ENCODE measurements at places on chromosomes 11 and 22. TPM values are rescaled to one million over a fixed set of nuclear protein-coding genes. Genes with fewer than 3 reads are reported as not detected.

- no peak for DNase-seq
Measured at GRCh38 chr22:33743756-33744155, 176.5 kb downstream of the LARGE1 start.

GRCh38 chr11:109121173-109121932 is 300.6 kb upstream of the C11orf87 start:
- DNase-seq = no peak

GRCh38 chr11:69234740-69235710 is 58.9 kb upstream of the MYEOV start:
- DNase-seq = no peak

DNA sequence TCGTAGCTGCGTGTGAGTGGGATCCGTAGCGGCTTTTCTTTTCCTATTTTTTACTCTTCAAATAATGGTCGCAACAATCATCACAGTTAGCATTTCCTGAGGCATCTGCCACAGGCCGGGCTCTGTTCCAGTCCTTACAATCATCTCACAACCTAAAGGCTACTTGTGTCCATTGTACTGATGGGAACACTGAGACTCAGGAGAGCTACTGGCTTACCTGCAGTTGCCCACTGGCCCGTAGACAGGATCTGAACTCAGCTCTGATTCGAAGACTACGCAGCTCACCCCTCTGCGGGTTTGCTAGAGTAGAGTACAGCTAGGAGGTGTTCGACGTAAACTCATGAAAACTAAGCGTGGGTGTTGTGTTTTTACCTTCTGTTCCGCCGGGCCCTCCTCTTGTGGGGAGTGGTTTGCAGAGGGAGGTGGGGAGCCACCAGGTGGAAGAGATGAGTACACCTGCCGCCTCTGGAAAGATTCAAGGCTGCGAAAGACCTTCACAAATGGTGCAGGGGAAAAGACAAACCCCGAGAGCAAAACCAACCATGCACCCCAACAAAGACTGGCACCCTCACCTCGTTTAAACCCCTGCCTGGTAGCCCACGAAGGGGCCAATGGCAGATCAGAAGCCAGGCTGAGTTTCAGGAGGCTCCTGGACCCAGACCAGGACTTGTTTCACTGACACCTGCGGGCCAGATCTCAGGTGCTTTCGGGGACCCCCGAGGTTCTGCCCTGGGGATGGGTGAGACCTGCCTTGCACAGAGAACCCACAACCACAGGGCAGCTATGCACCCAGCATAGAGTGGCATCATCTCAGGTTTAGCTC is 18.3 kb upstream of the RFPL3 start:
- DNase-seq = no peak

DNA sequence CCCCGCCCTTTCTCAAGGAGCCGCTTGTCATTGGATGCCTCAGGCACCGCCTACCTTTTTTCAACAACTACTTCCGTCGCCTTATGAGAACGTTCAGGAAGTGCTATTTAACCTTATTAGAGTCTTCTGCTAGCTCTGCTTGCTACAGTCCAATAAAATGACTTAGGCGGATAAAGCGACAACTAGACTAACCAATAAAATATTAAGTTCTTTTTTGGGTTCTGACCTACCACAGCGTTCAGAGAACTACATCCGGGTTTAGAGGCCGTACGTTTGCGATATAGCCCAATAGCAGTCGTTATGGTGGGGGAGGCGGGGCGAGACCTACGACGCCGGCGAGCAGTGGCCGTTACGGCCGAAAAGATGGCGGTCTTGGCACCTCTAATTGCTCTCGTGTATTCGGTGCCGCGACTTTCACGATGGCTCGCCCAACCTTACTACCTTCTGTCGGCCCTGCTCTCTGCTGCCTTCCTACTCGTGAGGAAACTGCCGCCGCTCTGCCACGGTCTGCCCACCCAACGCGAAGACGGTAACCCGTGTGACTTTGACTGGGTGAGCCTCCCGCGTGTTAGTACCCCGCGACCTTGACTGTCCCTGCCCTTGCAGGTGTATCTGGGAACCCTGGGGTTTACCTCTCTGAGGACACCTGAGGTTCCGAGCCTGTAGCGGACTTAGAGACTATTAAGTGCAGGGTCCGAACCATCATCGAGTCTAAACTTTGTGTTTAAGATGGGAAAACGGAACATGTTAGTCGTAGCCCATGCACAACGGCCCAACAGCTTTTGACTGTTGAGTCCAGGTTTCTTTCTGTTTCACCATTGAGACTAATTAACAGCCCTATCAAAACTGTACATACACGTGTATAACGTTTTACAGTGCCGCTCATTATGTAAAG is at the start of gene TMX2:
TSS of gene TMX2 (plus strand) at position 338 of the 895 bp plus-strand sequence. CDS start at position 364, 26 bp downstream.
- peak; percentile 96 for DNase-seq

The OR2D2 gene
- total RNA-seq = not detected

DNA sequence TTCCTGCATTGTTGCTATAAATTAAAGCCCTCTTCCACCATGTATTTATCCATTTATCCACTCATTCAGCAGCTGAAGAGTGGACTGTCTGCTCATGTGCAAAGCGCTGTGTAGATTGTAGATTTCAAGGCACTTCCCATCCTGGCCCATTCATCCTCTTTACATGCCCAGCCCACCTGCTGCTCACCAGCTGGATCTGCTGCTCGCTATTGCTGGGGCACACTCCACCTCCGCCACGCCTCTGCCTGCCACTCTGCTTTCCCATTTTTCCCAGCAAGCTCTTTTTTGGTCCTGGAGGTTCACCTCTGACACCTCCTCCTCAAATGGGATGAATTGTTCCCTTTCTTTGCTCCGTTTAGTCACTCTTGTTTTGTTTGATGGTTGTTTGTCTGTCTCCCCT is 48.3 kb downstream of the CEP164 start:
- DNase-seq = no peak

DNA sequence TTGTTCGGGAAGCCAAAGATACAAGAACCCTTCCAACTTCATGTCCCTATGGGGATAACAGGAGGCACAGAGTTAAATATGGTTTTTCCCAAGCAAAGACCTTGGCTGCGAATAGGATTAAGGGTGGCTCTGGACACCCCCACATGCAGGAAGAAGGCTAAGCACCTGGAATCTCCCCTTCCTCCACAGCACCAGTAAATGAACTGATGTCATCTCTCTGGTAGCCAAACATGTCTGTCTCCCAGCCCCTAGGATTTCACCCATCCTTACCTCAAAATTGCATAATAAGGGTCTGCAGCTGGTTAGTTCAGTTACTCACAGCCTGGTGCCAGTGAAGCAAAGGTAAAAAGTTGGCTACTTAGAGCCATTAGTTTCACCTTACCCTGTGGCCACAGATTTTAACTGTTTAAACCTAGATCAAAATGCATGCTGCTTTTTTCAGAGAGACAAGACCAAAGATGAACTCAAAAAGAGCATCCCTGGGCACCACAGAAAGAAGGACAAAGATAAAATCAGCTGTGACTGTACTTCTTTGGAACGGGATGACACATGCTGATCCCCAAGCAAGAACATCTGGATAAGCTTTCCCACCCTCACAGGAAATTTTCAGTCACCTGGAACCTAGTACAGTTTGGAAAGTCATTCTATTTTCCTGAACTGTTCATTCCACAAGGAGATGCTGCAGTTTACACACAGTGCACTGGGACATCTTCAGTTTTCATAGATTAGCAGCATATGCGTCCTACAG is 77.2 kb upstream of the AKIP1 start:
- DNase-seq = no peak

DNA sequence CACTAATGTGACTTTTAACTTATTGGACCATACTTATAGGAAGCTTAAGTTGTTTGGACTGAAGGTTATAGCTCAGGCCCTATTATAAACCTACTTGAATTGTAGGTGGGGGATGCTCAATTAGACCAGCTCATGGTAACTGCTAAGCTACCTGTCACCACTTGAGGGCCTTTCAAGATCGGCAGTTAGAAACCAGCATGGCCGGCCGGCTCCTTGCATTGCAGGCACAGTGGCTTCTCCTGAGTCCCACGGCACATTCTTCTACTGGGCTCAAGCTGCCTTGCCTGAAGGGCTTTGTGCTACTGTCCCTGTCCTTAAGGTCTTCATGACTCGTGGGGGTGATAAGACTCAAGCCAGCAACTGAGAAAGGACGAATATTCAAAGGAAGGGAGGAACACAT is 70.8 kb downstream of the TBC1D22A start:
- DNase-seq = no peak

GRCh38 chr22:35605369-35605680 is 11.8 kb downstream of the MB start:
- no peak for DNase-seq

DNA sequence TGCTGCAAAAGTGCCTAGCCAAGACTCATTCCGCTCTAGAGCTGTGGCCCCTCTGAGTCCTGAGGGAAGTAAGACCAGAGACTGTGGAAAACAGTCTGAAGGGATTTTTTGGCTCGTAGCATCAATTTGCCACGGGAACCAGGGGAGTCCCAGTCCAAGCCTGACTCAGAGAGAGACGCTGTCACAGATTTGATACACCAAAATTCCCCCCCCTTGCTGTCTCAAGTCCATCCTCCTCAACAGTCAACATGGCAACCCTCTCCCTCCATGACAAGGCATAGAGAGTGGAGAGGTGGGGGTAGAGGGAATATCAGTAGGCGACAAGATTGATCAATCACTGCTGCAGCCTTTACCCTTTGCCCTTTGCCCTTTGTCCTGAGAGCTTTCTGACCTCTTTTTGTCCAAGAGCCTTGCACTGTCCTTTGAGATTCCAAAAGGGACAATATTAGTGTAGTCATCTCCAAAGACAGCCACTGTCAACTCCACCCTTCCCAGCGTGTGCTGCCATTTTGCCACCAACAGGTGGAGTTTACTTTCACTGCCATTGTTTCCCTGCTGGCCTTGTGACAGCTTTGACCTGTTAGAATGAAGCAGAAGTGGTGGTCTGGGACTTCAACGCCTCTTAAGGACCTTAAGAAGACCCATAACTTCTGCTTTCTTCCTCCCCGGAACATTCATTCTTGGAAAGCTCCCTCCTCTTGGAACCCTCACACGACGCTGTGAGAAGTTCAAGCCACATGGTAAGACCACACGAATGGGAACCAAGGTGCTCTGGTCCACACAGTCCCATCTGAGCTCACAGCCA is 7.3 kb downstream of the SLC15A3 start:
- no peak for DNase-seq

The OR52L1 gene
- total RNA-seq = not detected

DNA sequence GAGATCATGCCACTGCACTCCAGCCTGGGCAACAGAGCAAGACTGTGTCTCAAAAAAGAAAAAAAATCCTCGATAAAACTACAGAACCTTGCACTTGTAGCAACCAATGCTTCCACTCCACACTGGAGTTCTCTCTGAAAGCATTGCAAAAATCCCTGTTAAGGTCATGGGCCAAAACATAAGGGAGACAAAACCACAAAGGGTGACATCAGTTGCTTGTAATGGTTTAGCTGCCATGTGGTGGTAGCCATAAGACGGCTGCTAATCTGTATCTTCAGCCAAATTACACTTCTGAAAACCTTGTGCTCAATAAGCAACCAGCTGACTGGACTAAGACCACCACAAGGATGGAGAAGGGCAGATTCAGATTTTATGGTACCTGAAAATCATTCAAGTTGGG is 20.6 kb upstream of the TPH1 start:
- DNase-seq = no peak

DNA sequence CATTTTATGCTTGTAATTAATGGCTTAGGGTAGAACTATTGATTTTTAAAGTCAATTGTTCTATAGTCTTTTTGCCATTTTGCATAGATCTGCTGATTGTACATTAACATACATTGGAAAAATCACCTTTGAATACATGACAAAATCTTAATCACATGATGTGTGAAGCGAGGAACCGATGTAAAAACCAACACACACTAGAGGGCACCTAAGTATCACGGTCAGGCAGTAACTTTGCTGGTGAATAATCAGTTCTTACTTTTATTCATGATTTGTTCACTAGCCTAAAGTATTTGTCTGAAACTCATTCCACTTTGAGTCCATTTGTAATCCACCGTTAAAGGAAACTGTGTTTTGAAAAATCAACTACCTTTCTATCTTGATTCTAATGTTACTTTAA is 28.2 kb downstream of the JHY start:
- no peak for DNase-seq

The TRIM49 gene
- not detected for total RNA-seq

The MRGPRX4 gene
- total RNA-seq = not detected

The SYVN1 gene
- total RNA-seq = 4.3 TPM

The MS4A15 gene
- not detected for total RNA-seq

The PLAAT5 gene
- total RNA-seq = 2.3 TPM

DNA sequence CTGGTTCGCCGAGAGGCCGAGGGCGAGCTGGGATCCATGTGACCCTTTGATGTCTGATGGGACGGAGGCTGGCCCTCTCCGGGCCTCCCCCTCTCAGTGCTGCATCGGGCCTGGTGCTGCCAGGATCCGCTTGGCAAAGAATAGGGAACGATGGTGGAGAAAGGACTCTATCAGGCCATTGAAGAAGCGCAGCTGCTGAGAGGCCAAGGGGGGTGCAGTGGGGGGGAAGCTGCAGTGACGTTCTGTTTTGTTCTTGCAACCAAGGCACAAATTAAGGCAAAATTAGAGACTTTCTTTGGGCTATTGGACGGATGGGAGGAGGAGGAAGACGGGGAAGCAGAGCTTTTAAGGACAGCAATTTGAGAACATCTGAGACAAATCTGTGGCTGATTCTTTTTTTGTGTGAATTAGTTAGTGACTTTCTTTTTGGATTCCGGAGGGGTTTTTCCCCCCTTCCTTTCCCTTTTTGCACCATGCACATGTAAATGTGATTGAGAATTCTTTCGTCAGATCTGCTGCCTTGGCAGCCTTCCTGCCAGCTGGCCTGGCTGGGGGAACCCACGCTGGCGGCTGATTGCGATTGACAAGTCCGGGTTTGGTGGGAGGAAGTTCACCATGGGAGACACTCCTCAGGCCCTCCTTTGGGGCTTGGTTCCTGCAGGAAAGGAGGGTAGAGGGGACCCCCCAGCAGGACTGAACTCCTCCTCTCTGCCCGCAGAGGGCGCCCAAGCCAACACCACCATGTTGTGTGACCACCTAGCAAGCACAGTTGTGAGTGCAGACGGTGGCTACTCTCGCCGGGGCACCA is 214.6 kb downstream of the NTM start:
- DNase-seq = no peak

DNA sequence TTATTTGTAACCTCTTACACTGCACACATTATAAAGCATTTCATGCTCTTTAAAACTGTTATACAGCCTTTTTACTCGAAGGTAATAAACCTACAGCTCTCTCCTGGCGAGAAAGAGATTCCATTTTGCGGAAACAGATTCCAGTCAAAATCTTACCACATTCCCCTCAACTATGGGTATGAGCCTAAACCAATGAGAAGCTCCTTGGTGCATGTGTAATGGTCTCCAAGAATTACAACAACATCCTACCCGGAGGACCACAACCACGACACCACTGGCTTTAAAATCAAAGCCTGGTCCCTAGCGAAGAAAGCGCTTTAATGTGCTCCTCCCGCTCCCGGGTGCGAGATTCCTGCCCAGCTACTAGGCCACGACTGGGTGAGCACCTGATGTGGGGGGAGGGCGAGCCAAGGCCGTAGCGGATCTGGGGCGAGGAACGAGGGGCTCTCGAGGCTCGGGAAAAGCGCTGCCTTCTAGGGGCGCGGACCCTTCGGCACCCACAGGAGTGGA is 821 bp downstream of the CELF1 start:
- DNase-seq = peak; percentile 25

DNA sequence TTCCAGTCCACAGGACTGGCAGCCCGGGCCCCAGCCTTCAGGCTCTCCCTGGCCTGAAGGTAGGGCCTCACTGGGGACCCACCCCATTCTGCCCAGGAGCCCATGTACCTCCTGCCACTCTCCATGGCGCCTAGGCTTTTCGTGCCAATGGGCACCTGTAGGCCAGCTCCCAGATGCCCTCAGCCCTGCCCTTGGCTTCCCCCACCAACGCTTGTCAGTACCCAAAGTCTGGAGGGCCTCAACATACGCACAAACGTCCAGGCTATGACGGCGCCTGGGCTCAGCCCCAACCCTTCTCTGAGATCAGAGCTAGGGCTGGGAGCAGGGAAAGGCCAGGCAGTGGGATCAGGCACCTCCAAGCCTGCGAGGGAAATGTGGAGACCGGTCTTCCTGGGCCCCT is 816.9 kb upstream of the LUZP2 start:
- no peak for DNase-seq

All from Caki2 (cell line).